Cerebellum (tissue), 4 donors: ENCODE measurements at places on chromosomes 4 and X.

- DNase-seq: no peak
These were observed 322.9 kb upstream of the F9 start for GRCh38 chrX:139207655-139208054.

- DNase-seq: no peak
These were observed 43.8 kb upstream of the ARHGAP24 start for GRCh38 chr4:85431156-85431555.

DNA sequence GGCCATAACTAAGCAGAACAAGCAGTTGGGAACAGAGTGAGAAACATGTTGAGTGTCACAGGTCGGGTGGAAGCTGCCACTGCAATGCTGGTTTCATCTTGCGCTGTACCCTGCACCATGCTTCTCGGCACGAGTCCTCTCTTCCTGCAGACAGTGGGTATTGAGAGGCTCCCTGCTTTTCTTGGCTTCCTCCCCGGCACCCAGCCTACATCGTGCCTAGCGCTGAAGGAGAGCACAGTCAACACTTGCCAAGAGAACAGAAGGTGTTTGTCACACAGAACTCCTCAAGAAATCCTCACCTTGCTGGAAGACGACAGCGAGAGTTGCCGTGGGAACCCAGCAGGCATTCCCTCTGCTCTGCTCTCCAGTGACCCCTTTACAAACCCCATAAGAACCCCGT lies 53.6 kb downstream of the EVC2 start:
- peak; percentile 19 for DNase-seq

GRCh38 chr4:10003666-10004065 lies 17.6 kb downstream of the SLC2A9 start:
- DNase-seq: no peak

DNA sequence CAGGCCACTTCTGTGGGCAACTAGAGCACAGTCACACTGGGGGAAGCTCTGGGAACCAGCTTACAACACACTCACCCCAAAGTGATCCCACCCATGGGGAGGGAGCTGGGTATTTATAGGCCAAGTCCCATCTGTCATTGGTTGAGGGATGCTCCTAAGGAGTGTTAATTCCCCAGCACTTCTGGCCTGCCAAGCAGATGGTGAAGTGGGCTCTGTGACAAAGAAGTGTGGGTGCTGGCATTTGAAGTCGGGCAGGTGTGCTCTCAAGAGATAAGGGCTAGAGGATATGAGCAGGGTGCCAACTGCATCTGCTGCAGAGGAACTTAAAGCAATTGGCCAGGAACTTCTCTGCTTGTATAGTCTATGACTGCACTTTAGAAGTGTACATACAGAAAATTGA lies 30.9 kb downstream of the PTCHD1 start:
- peak; percentile 20 for DNase-seq

DNA sequence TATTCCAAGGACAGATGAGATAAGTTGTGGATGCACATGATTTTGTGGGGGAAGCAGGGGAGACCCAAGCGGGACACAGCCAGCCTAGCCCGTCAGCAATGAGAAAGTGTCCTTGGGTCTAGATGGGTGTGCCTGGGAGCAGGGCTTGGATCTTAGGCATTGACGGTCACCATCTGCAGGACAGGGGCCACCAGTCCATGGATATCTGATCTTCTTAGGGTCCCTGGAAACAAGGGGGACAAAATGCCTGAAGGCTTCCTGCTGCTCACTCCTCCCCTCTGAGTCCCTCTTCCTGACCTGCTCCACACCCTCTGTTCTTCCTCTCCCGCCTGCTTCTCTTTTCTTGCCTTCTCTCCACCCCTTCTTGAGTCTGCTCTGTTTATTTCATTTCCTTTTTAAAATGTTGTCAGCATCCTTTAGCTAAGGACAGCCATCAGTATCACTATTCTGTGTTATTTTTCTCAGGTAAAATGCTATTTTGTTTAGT lies 298.4 kb downstream of the RAPGEF2 start:
- DNase-seq: no peak

- no peak for DNase-seq
These were observed 22.6 kb downstream of the RTL9 start for GRCh38 chrX:110381216-110381615.

DNA sequence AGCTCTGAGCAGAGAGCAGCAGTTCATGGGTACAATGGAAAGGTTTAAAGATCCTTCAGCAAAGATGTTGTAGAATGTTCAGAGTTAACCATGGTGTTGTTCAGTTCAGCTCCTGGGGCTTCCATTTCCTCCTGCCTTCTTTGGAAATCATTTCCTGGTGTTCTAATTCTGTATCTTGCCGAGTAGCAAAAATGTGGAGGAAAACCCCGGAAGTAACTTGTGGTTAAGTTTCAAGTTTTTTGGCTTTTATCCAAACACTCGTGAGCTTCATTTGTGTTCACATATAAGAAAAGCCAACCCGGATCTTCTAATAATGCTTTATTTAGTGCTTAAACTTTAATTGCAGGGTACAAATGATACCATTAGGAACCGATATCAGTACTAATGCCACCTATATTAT lies 33.6 kb upstream of the ARX start:
- DNase-seq: no peak

- no peak for DNase-seq
These were observed 691 bp upstream of the EREG start for GRCh38 chr4:74364256-74364651.

GRCh38 chrX:40035726-40036125 lies 62.0 kb downstream of the BCOR start:
- DNase-seq: no peak

DNA sequence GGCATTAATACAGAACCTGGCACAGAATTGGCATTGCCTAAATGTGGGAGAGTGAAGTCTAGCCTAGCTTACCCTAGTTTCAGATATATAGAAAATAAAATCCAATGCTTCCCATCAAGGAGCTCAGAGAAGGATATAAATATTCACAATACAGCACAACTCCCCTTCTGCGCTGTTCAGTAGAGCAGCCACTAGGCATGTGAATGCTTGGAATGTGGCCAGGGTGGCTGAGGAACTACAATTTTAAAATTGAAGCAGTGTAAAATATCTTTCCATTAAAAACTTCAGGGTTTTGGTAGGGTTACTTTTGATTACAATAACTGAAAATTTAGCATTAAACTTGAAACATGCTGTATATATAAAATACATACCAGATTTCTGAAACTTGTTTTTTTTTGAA lies 19.5 kb downstream of the ZNF518B start:
- no peak for DNase-seq

- no peak for DNase-seq
These were observed 28.4 kb downstream of the WFS1 start for GRCh38 chr4:6298035-6298434.

DNA sequence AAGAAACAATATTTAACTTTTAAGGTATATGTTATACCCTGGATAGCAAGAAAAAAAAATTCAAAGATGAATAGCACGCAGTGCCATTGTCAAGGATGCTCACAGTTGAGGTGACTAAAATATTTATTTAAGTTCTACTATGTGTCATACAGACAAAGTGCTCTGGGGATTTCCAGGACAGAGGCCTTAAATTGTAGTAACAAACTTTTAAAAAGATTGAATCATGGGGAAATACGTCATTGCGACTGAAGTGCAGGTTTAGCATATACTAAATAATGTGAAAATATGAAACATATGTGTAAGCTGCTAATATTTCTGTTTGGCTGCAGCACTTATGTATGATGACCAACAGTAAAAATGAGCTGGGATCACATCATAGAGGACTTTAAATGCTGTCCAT lies 748.0 kb upstream of the PCDH7 start:
- DNase-seq: no peak

- DNase-seq: no peak
These were observed 59.8 kb upstream of the RPL34 start for GRCh38 chr4:108560616-108561015.

GRCh38 chr4:125546272-125546671 lies 231.5 kb downstream of the FAT4 start:
- DNase-seq: no peak

GRCh38 chr4:85603437-85604336 lies 128.7 kb downstream of the ARHGAP24 start:
- no peak for DNase-seq

DNA sequence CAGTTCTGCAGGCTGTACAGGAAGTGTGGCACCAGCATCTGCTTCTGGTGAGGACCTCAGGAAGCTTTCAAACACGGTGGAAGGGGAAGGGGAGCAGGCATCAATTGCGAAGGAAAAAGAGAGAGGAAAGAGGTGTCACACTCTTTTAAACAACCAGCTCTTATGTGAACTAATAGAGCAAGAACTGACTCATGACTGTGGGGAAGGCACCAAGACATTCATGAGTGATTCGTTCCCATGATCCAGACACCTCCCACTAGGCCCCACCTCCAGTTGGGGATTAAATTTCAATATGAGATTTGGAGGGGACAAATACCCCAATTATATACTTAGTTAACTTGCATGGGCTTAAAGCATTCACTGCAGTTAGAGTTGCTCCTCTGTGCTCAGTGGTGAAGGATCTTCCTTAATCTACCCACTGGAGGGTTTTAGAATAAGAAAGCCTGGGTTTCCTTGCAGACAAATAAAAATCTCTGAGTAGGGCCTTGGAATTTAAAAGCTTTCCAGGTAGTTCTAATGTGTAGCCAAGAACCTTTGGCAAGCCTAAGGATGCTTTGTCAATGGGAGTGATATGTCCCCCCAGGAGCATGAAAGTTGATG lies 60.0 kb downstream of the SYNPO2 start:
- no peak for DNase-seq

DNA sequence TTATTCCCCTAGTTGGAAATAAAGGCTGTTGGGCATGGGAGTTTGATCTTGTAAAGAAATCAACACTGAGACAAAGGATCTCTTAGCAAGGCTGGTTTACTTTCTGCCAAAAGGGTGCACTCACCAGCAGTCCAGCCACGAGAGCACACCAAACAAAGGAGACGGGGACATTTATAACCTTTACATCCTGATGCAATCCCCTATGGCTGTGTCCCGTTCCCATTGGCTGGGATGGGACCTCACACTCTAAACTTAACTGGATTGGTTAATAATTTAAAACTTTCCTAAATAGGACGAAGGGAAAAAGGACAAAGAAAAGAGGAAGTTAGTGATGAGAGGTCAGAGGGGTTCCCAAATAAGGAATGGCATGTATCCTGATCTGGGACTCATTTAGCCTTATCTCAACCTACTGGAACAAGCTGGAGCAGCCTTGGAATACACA lies 17.9 kb downstream of the METAP1 start:
- no peak for DNase-seq

- DNase-seq: no peak
These were observed 432.5 kb upstream of the FAM47C start for GRCh38 chrX:36575670-36576069.

DNA sequence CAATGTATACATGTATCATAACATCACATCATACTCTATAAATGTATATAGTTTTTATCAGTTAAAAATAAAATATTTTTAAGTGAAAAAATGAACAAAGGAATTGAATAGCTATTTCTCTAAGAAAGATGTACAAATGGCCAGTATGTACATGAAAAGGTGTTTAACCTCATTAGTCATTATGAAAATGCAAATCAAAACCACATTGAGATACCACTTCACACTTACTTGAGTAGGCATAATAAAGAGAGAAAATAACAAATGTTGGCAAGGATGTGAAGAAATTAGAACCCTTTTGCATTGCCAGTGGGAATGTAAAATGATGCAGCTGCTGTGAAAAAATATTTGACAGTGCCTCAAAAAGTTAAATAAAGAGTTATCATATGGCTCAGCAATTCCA lies 95.5 kb downstream of the IRS4 start:
- DNase-seq: no peak

- DNase-seq: peak; percentile 53
These were observed 110.6 kb downstream of the DCTD start for GRCh38 chr4:182806259-182807252.

- no peak for DNase-seq
These were observed 3.0 kb upstream of the NDP start for GRCh38 chrX:43976205-43976604.

GRCh38 chr4:140368686-140369085 lies 4.8 kb upstream of the SCOC start:
- no peak for DNase-seq

GRCh38 chr4:59387759-59388758 lies 1812.1 kb upstream of the ADGRL3 start:
- DNase-seq: no peak

DNA sequence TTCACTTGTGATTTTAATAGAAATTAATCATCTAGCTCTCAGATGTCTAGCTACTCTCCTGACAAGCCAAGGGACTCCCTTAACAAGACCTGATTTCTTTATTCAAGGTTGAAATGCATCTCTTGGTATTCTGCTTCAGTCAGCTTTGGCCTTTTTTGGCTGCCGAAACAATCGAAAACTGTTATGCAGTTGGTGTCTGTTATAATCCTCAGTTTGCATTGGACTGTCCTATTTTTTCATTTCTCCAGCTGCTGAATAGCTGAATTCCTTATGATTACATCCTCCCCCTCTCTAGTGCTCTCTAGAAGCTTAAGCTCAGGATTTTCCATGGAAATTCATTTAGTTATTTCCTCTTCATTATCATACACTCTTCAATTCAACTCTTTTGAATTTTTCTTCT lies 177.2 kb downstream of the TRIML1 start:
- no peak for DNase-seq

DNA sequence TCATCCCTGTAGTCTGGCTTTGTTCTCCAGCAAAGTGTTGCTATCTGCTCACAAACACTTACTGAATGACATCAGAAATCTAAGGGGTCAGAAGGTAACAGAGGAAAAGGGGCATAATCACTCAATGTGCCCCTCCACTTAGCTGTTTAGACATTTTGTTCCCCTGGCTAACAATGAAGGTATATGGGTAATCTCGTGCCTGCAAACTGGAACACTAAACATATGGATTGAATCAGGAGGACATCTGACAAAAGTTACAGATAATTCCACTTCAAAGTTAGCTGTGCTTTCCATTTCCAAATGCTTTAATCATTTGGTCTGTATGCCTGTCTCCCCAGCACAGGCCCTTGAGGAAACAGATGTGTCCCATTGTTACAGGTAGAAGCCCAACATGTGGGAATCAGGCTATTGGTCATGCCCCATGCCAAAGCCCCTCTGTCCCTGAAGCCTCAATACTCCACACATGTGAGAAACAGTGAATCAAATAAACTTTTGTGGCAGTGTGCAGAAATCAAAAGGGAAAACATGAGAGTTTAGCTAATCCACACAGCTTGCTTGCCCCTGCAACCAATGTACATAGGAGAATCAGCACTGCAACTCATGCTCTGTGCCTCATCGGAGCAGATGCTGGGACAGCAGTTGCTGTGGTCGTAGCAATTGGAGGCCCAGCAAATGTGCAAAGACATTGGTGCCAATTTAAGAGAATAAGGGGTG lies 111.7 kb downstream of the RNF150 start:
- no peak for DNase-seq
